ENCODE measurements at places on chromosomes 4 and X. TPM values are rescaled to one million over a fixed set of nuclear protein-coding genes. Genes with fewer than 3 reads are reported as not detected.

PNMA6F gene
- total RNA-seq, result not detected

HEPH gene
- total RNA-seq, result 301 TPM

TMEM255A gene
- 0.67 TPM for total RNA-seq

SPOCK3 gene
- total RNA-seq, result 0.12 TPM

TMPRSS11E gene
- not detected for total RNA-seq

ADH1B gene
- total RNA-seq, result 174 TPM

BGN gene
- 9.9 TPM for total RNA-seq

KIT gene
- 10.0 TPM for total RNA-seq

RAPGEF2 gene
- total RNA-seq, result 42.6 TPM

TLL1 gene
- 2.4 TPM for total RNA-seq

KIAA0232 gene
- 49.4 TPM for total RNA-seq

PCSK1N gene
- 8.8 TPM for total RNA-seq

FHDC1 gene
- total RNA-seq, result 15.2 TPM

PPBP gene
- not detected for total RNA-seq

EFHC2 gene
- 1.9 TPM for total RNA-seq

TMEM184C gene
- total RNA-seq, result 38.1 TPM

RBM46 gene
- total RNA-seq, result not detected

IBSP gene
- total RNA-seq, result not detected

GABRG1 gene
- total RNA-seq, result 0.03 TPM

FGF13 gene
- 4.0 TPM for total RNA-seq

BST1 gene
- 11.9 TPM for total RNA-seq

TAF1 gene
- 25.2 TPM for total RNA-seq

CT45A10 gene
- not detected for total RNA-seq

SPATA4 gene
- not detected for total RNA-seq

PTCHD1 gene
- total RNA-seq, result 0.12 TPM

TEC gene
- total RNA-seq, result 3.6 TPM

SHROOM4 gene
- 3.2 TPM for total RNA-seq

CLIC2 gene
- total RNA-seq, result 6.7 TPM

FDCSP gene
- total RNA-seq, result not detected

JADE3 gene
- total RNA-seq, result 7.0 TPM

BMPR1B gene
- total RNA-seq, result 0.47 TPM

OTUD6A gene
- not detected for total RNA-seq

HSFX1 gene
- total RNA-seq, result 1.0 TPM

Data from left colon (tissue), 2 donors.